Stimulated activated CD8-positive, alpha-beta memory T cell treated with anti-CD3 and anti-CD28 coated beads, Interleukin-15, amount 100 ng/mL, for 4 hours (primary cell): ENCODE measurements at places on chromosomes 12 and 14.

- DNase-seq: no peak
Observed at GRCh38 chr12:79086541-79087296, 222.1 kb downstream of the SYT1 start.

DNA sequence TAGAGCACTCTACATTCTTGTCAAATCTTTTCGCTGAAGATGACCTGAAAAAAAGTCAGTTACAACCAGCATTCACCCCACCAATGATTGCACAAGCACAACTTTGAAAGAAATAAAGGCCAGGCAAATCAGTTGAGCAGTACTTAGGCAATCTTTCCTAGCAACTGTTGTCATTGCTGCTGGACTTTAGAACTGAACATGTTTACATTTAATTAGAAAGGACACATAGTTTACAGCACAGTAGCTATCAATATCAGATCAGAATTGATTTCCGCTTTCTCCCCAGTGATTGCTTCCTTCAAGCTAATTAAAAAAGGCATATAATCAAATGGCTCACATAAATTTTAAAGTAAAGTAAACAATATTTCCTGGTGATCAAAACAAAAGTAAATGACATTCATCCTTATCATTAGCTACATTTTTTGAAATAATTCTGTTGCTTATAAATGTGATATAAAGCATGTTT lies 128.4 kb downstream of the FOXA1 start:
- DNase-seq: no peak

- DNase-seq: no peak
Observed at GRCh38 chr12:103751171-103751570, 89.9 kb downstream of the NT5DC3 start.

- no peak for DNase-seq
Observed at GRCh38 chr14:68977180-68977717, 1.9 kb downstream of the ACTN1 start.

GRCh38 chr14:75277008-75277814 lies 1.4 kb upstream of the FOS start:
- DNase-seq: no peak

DNA sequence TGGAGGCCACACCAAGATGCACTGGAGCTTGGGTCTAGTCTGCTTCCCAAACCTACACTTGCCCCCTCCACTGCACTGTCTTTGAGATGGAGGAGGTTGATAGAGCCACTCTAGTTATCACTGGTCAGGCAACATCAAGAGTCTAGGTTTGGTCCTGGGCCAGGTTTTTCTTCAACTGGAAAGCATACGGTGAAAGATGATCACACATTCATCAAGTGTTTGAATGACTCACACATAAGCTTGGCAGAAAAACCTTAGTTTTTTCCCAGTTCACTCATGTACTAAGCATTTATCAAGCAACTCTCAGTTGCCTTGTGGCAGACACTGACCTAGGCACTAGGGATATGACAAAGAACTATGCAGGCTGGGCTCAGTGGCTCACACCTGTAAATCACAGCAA lies 84.5 kb downstream of the PLEKHG3 start:
- DNase-seq: no peak

DNA sequence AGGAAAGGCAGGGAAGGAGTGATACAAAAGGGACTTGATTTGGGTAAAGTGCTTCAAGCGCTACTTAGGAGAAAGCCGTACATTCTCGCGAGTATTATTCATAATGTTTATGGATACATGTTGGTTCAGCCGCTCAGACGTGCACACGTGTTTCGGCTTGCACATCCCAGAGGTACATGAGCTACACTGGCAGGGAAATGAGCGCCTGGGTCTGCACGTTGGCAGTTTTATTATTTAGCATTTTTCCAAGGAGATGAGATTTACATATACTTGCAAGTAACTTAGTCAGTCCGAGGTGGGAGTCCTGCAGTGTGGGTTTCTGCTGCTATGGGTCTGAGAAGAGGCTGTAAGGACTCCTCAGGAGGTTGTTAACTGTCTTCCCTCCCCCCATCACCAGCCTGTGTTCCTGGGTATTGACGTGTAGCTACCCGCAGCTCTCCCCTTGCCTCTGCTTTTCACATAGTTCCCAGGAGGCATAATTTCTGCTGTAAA lies 1.5 kb downstream of the PRKCH start:
- DNase-seq: no peak

DNA sequence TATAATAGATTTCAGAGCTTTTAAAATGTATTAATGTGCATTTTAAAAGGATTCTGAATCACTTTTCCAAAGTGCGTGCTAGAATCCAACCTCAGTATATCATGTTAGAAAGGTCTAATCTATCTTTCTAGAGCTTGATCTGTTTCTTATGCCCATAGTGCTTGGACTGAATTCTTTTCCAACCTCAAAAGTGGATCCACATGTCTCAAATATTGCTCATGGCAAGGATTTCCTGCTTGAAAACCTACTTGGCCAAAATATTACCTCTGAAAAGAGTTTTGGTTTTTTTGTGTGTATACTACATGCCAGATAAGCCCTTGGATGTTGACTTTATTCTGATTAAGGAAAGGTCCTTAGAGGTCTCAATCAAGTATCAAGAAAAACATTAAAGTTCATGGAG lies 16.9 kb upstream of the SLC6A15 start:
- DNase-seq: no peak
